ENCODE measurements at places on chromosomes 5 and 9.

DNA sequence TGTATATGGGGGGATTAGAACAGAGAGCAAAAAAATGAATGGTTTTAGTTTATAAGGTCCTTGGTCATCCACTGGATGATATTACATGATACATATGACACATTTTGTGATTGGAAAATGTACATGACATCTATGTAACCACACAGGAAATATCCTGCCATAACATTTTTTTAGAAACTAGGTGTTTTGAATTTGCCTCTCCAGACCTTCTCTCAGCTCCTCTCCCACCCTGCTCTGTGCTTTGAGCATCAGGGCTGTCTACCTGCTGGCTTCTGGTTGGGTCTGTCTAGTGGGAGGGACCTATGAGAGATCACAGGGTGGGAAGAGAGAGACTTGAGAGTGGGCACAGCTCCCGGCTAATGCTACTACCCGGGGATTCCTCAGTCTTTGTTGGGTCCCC is 24.4 kb downstream of the AKNA start:
- no peak for DNase-seq

GRCh38 chr9:127684576-127684975 is 22.2 kb upstream of the CFAP157 start:
- no peak for DNase-seq

GRCh38 chr9:69089491-69089890 is 53.9 kb downstream of the FXN start:
- no peak for DNase-seq

GRCh38 chr5:69048230-69048629 is 45.6 kb upstream of the SLC30A5 start:
- no peak for DNase-seq

DNA sequence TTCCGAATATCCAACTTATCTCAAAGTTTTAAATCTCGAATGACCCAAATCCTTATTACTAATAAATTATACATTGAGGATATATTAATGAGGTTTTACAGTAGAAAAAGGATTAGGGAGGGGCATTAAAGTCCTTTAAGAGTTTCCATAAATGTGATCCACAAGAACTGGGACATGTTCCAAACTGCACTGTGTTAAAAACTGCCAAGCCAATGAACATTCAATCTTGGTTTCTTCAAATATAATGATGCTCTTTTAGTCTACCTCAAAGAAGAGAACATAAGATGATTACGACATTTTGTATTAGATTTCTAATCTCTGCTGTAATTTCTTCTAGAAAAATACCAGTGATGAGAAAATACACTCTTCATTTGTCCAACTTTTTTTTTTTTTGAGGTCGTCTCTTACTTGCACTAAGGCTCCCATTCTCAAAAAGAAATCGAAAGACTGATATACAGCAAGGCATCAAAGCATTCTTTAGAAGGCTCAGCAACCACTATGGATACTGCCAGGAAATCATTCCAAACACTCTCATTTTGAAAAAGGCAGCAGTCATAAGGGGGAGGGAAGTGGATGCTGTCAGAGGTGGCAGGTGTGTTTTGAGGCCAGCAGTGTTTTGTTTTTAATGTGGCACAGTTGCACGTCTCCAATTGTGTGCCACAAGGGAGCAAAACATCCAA is 1.7 kb downstream of the PTAR1 start:
- no peak for DNase-seq

GRCh38 chr5:34923694-34924461 is 5.5 kb upstream of the DNAJC21 start:
- no peak for DNase-seq

DNA sequence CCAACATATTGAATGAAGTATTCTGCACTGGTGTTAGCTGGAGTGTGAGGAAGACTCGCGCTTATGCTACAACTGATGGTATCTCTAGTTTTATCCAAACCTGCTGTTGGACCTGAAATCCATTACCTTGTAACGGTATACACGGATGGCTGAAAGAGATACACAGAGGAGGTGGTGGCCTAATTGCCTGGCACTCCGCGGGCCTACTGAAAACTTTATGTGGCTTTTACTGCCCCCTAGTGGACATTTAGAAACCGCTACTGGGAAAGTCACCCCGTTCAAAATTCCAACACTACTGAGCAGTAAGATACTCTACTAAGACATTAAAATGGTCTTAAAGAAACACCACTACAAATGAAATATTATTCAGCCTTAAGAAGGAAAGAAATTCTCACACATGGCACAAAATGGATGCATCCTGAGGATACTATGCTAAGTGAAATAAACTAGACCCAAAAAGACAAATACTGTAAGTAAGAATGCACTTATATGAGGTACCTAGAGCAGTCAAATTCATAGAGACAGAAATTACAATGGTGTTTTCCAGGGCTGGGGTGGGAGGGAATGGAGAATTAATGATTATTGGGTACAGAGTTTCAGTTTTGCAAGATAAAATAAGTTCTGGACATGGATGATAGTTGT is 100.4 kb downstream of the TTLL11 start:
- no peak for DNase-seq

DNA sequence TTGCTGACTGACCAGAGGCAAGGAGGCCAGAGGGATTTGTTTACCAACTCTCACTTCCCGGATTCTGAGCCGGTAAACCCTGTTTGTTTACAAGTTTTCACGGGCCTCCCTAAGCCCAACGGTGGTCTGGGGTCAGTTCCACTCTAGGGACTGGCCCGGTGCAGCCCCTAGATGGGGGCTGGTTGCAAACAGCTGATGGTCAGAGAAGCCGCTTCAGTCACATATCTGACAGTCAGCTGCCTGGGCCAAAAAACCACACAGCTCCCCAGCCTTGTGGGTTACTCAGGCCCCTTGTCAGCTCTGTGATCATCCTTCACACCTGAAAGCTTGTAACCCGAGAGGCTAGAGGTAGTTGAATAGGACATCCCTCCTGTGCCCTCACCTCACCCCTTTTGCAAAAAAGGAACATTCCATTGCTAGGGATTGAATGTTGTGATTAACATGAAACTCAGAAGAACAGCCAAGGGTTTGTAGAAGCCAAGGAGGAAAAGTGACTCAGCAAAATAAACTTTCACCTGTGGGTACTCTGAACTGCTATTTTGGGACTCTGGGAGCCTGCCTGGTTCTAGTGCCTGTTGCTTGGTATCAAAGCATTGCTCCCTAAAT is 40.4 kb downstream of the SAR1B start:
- no peak for DNase-seq

DNA sequence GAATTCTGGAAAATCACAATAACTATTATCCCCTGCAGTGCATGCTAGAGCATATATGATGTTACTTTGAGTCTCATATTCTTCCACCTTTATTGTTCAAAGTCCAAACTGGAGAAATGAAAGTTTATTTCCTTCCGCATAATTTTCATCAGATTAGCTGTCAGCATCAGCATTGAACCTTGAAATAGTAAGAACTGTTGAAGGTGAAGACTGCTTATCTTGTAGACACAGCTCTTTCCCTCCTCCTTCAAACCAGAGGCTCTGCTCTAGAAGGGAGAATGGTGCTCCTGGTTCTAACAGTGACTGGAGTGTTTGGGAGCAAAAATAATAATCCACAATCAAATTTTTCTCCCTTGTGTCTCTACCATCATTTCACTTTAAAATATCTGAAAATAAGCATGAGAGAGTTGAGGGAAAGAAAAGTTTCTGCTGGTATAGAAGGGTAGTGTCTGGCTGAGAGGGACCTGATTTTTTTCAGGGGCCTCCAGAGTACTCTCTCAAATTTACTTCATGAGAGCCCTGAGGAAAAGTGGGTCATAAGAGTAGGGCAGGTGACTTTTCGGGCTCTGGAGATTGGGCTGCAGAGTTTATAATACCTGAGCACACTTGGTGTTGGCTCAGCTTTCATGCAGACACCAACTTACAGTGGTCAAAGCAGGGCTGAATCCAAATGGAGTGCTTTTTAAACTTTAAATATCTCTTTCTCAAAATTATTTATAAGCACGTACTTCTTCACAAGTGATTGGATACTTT is 170.4 kb downstream of the ZDHHC21 start:
- no peak for DNase-seq

DNA sequence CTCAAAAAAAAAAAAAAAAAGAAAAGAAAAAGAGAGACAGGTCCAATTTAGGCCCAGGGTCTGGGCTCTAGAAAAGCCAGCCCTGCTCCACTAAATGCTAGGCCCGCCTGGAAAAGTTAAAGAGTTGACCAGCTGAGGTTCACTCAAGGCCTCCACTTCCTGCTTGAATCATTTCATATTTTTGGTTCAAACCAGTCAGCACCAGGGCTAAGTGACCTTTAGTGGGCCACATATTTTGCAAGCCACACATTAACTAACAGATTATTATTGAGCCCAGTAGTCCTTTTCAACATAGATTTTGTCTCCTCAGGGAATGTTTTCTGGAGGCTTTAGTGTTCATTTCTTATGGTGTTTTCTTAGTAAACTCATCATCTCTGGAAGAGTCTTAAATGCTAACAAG is 156.6 kb downstream of the TLR4 start:
- no peak for DNase-seq

DNA sequence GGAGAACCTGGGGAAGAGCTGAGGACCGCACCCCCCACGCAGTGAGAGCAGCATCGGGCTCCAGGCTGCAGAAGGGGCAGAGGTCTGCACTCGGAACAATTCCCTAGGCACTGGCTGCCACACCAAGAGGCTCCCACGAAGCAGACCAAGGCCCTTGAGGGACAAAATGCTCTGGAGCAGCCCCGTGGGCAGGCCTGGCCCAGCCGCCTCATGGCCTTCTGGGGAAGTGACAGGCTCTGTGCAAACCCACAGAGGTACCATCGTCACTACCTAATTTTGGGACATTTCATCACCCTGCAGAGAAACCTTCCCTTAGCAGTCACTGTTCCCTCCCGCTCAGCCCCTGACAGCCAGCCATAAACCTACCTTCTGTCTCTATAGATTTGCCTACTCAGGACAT is 15.9 kb downstream of the FBXW5 start:
- DNase-seq = no peak

- no peak for DNase-seq
Measured at GRCh38 chr5:44619875-44620610, 188.7 kb upstream of the MRPS30 start.

- DNase-seq = no peak
Measured at GRCh38 chr9:90894986-90895687, 93.5 kb downstream of the SYK start.

DNA sequence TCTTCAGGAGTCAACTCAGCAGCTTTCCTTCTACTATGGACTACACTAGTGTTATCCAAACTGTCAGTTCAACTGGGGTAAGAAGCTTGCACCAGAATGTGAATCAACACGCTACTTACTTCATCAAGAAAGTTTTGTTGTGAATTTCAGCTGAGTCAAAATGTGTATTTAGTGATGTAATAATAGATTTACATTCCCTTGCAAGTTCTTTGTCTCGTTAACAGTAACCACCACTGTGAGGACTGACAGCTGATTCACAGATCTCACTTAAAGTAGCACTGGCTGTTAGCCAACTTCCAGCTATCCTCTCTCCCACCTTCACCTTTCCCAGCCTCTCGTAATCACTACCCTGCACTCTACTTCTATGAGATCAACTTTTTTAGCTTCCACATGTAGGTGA is 445.3 kb downstream of the NTRK2 start:
- no peak for DNase-seq

DNA sequence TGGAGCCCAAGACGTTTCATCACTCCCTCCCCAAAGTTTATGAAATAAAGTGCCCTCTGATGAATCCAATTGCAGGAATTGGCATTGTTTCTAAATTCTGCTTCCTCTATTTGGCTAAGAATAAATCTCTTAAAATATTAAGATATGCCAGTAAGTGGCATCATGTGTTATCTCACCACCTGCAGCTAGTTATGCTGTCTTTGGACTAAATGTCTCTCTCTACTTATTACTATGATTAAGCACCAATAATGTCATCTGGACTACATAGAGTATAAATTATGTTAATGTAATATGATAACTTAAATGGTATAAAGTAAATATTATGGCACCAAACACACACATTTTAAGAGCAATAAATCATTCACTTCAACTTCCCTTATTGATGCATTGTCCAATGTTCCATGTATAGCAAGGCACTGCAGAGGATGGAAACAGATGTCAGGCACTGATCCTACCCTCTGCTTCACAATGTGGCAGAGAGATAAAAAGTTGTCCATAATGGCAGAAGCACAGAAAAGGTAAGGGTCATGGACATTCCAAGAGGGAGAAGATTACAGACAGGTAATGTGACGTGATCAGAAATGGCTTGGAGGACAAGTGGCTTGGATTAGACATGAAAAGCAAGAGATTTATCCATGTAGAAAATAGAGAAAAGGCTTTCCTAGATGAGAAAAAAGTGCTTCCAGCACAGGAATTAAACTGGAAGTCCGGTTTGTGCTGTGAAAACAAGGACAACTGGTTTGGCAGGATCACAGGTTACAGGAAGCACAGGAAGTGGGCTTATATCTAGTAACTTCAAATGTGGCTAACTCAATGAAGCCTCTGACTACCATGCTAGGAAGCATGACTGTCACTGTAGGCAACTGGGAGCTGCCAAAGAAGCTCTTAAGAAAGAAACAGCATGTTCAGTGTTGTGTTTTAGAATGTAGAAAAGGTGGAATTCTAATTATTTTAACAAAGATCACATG is 26.7 kb downstream of the MARCHF11 start:
- no peak for DNase-seq

- no peak for DNase-seq
Measured at GRCh38 chr9:120369608-120370220, 210.3 kb downstream of the CDK5RAP2 start.

DNA sequence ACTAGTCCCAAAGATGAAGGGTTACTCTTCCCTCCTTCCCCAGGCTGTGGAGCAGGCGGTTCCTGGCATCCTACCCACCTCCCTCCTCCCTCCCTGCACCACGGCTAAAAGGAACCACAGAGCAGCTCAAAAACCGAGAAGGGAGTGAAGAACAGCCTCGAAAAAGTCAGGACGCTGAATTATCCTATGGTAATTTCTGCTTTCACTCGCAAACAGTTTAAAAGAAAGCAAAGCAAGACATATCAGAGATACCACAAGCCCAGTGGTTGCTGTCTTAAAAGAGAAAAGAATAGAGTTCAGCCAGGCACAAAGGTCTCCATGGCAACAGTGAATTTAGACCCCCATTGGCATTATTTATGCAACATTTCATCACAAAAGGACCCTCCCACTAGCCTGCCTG is 315.4 kb downstream of the CTNND2 start:
- DNase-seq = no peak

DNA sequence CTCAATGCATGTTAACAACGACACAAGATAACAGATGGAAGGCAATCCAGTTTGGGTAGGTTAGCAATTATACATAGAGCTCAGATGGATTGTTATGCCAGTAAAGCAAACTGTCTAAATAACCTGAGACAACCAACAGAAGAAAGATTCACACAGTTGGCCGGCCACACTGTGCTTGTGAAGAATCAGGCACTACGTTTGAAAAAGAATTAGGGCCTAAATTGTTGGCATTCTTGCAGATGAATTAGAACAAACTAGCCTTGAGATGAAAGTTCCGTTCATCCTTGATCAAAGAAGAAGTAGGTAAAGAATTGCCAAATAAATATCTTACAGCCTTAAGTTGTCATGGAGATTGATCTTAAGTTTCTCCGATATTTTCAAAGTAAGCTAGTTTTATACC is 210.6 kb downstream of the CDH18 start:
- no peak for DNase-seq

DNA sequence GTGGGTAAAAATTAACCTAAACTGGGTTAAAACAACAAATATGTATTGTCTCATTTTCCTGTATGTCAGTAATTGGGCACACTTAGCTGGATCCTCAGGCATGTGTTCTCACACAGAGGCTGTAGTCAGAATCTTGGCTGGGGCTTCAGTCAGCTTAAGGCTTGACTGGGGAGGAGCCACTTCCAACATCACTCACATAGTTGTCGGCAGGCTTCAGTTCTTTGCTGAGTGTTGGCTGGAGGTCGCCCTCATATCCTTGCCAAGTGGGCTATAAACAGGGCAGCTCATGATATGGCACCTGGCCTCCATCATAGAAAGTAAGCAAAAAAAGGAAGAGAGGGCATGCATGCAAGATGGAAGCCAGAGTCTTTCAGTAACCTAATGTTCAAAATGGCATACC is 173.0 kb downstream of the GIN1 start:
- DNase-seq = no peak
